T-helper 22 cell (primary cell): ENCODE measurements at places on chromosomes 3 and 15.

DNA sequence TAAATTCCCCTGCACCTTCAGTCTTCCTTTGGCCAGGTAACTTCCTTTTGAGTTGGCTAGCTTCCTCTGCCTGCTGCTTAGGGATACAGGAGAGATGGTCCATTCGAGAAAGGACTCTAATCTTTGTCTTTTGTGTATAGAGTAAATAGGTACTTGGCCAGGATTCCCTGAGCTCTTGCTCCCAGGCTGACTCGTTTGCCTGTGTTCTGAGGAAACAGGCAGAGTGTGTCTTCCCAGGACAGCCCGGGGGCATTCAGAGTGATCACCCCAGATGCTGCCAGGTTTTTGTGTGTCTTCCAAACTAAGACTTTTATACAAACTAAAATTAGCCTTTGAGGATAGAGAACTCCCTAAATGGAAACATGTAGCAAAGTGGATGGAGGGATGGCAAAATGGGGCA, 39.5 kb downstream of the TMEM108 start:
- DNase-seq: no peak

GRCh38 chr3:48208076-48208475, 15.2 kb upstream of the CAMP start:
- DNase-seq: no peak

- DNase-seq: no peak
Measured at GRCh38 chr3:129013491-129013891, 12.4 kb downstream of the EFCC1 start.

DNA sequence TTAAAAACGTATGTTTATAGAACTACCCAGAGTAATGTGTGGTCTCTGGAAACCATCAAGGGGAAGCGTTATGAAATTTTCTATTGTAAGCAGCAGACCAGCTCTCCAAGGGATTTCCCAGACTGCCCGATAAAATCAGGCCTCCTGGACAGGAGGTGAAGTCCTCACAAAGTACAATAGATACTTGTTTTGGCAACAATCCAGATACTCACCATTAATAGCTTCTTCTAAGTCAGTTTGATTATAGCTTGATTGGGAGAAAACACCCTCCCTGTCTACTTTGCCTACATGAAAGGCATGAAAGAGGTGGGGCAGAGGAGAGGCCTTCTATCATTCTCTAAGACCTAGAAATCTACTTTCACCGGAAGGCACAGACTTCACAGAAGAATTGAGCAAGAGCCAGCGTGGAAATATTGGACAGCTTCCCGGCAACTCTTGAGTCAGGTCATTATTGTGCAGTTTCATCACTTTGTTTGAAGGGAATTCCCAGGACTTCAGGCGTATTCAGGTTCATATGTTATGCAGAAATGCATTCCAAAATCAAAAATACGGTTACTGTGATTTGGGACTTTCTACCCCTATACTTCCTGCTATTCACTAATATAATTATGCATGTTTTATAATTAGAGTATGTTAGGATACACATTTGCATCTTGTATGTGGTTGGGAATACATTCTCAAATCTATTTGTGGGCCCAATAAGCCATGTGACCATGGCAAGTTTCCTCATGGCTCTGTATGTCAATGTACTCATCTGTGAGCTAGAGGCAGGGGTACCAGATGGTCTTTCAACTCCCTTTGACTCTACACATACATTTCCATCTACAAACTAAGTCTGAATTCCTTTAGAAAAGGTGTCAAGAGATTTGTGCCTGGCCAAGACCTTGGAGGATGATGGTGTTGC, 103.5 kb downstream of the CD47 start:
- DNase-seq: no peak

GRCh38 chr3:177237206-177237605, 39.9 kb upstream of the TBL1XR1 start:
- DNase-seq: no peak

DNA sequence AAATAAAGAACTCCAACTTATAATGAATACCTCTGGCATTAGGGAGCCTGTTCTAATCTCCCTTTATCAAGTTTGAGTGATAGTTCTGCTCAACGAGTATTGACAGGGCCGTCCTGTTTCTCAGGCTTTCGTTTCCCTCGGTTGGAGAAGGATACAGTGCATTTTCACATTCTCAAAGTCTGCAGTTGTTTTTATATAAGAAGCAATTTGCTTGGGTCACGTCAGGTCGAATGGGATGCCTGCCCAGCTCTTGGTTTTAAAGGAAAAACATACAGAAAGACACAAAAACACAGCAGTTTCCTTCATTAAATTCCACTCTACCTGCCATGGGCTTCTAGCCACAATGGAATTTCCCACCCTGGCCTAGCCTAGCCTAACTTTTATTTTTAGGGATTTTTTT, 366.3 kb downstream of the TIGIT start:
- no peak for DNase-seq

GRCh38 chr3:9837701-9838582, 5.9 kb downstream of the RPUSD3 start:
- no peak for DNase-seq

GRCh38 chr15:57196865-57197264, 179.4 kb upstream of the CGNL1 start:
- DNase-seq: no peak

DNA sequence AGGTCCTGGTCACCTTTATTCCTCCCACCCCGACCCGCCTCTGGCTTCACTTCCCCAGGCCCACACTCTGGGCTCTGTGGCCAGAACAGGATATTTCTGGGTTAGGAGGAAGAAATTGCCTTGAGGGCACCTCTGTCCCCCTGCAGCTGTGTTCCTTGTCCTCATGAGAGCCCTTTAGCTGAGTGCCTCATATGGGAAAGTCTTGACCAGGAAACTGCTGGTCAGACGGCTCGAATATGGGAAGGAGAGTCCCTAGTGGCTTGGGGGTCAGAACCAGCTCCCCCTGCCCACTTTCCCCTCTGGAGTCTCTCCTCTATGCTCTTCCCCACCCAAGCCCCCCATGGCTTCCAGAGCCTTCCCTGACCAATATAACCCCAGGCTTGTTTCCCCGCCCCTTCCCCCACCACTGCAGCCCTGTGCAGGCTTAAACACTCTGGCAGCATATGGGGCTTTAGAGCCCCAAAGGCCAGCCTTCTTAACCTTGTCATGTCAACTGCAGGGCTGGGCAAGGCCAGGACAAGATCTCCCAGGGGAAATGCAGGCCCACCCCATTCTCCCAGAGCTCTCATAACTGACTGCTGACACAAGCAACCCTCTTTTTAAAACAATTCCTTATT, 36.4 kb downstream of the SEC22C start:
- DNase-seq: no peak

DNA sequence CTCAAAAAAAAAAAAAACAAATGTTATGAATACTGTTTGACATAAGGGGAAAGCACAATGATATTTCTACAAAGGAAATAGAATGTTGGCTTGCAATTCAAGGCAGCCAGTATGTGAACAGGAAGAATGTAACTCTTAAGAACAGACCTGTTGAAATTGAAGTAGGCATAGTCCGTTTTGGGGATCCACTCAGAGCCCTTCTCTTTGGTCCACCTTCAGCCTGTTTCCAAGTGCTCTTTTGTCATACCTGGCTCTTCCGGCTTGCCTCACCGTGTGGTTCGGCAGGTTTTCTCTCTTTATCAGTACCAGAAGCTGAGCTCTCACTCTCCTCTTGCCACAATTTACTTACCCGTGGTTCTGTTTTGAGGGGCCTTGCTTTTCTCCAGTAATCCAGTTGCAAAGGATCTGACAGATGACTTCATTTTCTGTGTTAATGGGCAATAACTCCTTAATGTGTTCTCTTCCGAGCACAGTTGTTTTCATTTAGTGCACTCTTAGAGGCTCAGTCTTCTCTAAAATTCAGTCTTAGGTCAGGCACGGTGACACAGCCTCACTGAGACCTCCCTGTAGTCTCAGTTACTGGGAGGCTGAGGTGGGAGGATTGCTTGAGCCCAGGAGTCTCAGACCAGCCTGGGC, 6.7 kb downstream of the ABHD17C start:
- DNase-seq: no peak

GRCh38 chr3:30604093-30604492, 2.3 kb upstream of the TGFBR2 start:
- DNase-seq: no peak

DNA sequence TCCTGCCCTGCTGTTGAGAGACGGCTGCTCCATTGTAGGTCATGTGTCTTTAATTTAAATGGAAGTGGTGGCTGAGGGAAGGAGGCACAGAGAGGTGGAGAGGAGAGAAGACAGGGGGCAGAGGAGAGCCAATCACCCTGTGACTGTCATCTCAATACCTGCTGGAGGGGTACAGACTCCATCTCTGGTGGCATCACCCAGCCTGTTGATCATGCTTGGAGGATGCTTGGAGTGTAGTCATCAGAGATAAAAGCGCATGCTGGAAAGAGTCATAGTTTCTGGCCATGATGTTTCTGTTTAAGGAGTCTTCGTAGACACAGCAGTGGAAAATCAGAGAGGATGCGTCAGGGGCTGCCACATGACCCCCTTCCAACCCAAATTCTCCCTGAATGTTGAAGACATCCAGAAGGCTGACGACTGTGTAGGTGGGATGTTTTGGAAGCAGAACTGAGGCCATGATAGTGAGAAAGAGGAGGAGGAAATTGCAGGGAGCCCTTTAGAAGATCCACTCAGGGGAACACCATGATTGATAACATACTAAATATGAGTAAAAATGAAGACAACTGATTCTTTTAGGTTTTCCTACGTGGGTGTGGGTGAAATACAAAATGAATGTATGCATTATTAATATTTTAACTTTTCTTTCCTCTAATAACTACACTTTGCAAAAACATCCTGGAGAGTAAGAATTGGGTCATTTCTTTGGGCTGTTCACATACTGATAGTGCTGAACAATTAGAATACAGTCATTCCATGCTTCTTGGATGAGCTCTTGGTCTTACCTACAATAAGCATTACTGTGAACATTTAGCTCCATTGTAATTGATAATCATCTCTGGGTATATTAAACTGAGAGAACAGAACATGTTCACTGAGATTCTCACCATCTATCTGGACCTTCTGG, 210.6 kb upstream of the ATP10A start:
- no peak for DNase-seq

- DNase-seq: peak; percentile 50
Measured at GRCh38 chr3:46812237-46812791, 50.9 kb downstream of the MYL3 start.

GRCh38 chr3:188088948-188089685, 64.8 kb upstream of the LPP start:
- DNase-seq: no peak

DNA sequence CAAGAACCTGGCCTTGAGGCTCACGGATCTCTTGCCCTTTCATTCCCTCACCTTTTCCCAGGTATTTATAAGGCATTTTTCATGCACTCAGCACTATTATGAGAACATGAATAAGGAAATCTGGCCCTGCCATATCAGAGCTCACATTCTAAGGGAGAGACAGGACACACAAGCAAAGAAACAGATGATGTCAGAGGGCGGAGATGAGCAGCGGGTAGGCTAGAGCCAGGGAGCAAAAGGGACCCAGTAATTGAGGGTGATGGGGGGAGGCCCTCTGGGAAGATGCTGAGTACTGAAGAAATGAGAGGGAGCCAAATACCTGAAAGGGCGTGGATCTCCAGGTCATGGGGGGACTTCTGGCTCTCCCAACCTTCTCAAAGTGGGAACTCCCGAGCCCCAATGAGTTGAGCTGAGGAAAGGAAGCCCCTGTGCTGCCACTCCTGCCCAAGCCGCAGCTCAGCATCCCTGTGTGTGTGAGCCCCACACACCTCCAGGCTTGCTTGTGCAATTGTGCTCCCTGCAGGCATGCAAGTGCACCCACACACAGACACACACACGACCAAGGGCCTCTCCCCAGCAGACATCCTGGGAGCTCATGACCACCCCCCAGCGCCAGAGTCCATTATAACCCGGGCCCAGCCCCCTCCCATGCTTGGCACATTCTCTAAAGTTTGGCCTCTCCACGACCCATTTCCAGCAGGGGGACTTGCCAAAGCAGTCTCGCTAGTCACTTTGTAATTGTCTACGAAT, 81.4 kb upstream of the PXYLP1 start:
- DNase-seq: no peak

DNA sequence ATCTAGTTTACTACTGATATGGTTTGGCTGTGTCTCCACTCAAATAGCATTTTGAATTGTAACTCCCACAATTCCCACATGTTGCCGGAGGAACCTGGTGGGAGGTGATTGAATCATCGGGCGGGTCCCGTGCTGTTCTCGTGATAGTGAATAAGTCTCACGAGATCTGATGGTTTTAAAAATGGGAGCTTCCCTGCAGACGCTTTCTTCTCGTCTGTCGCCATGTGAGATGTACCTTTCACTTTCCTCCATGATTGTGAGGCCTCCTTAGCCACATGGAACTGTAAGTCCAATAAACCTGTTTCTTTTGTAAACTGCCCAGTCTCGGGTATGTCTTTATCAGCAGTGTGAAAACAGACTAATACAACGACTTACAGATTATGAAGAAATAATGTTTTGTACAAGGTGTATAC, 35.6 kb upstream of the PYDC2 start:
- no peak for DNase-seq

- DNase-seq: no peak
Measured at GRCh38 chr15:99916668-99917223, 183.5 kb upstream of the LYSMD4 start.

- no peak for DNase-seq
Measured at GRCh38 chr3:46213201-46213600, 5.1 kb upstream of the CCR1 start.

DNA sequence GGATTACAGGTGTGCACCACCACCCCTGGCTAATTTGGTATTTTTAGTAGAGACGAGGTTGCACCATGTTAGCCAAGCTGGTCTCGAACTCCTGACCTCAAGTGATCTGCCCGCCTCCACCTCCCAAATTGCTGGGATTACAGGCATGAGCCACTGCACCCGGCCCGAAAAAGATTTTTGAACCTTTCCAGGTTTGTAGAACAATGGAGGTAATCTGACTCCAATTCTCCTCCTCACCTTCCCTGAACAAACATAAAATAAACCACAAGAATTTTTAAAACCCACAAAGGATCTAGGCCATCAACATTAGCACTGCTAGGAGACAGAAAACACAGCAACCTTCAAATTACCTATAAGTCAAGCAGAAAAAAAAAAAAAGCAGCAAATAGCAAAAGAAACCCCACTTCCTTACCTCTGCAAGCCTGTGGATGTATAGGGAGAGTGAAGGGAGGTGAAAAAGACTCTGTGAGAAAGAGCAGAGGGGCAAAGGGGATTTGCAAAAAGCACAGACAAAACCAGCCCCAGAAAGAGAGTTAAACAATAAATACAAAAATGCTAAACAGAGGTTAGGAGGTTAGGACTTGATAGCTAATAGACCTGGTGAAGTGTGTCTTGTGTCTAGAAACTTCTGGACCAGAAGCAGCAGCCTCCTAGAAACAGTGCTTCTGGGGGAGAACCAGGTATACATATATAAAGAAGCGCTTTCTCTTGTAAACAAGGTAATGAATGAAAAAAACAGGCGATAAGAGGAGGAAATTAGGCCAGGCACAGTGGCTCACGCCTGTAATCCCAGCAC, 32.1 kb downstream of the TFDP2 start:
- DNase-seq: no peak

- DNase-seq: no peak
Measured at GRCh38 chr3:47984075-47984728, 32.0 kb downstream of the MAP4 start.

- DNase-seq: no peak
Measured at GRCh38 chr15:60416484-60416883, 18.7 kb upstream of the ANXA2 start.
